Heart left ventricle (tissue), 16 donors: ENCODE measurements at places on chromosomes 2 and 18.

DNA sequence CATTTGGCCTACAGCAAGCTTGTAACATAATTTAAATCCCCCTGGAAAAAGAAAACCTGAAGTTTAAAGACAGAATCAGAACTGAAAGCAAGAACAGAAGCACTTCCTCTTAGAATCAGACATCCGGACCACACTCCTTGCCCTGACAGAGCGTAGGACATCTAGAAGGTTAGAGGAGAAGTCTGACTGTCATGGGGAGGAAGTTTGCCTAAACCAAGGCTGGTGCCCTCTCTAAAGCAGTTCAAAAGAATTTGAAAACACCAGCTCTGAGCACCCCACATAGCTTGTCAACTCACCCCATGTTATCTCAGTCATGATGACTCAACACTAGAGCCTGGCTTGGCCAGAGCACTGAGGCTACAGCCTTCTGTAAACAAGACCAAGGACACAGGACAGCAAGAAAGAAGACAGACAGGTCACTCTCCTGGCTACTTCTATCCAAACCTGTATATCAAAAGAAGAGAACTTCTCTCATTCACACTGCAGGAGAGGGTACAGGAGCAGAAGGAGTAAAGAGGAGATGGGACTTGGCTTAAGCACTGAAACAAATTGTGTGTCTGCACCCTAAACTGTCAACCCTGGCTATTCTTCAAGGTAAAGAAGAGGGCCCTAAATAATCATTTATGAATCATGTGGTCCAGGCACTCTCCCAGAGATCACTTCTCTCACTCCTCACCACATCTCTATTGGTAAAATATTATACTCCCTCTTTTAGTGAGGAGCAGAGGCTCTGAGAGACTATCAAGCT, 198.6 kb downstream of the MEMO1 start:
- no peak for DNase-seq

GRCh38 chr2:167686691-167687090, 560.7 kb downstream of the STK39 start:
- no peak for DNase-seq

DNA sequence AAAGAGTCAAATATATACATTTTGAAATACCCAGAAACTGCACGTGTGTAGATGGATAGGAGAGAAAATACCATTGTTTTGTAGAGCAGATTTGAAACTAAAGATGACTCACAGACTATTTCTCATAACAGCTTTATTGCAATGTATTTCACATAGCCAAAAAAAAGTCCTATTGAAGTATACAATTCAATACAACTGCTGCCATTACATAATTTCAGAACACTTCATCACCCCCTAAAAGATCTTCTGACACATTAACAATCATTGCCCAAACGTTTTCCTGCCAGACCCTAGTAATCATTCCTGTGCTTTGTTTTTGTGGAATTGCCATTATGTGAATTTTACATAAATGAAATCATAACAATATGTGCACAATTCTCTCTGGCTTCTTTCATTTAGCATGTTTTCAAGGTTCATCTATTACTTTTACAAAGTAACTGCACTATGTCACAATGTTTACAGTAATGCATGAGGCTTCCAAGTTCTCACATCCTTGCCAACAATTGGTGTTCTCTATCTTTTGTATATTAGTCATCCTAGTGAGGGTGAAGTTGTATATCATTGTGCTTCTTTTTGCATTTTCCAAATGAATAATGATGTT, 378.6 kb upstream of the CWC22 start:
- no peak for DNase-seq

DNA sequence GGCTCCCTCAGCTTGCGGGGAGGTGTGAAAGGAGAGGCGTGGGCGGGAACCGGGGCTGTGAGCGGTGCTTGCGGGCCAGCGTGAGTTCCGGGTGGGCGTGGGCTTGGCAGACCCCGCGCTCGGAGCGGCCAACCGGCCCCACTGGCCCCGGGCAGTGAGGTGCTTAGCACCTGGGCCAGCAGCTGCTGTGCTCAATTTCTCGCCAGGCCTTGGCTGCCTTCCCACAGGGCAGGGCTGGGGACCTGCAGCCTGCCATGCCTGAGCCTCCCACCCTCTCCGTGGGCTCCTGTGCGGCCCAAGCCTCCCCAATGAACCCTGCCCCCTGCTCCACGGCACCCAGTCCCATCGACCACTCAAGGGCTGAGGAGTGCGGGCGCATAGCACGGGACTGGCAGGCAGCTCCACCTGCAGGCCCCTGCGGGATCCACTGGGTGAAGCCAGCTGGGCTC, 48.2 kb downstream of the RNF138 start:
- no peak for DNase-seq

DNA sequence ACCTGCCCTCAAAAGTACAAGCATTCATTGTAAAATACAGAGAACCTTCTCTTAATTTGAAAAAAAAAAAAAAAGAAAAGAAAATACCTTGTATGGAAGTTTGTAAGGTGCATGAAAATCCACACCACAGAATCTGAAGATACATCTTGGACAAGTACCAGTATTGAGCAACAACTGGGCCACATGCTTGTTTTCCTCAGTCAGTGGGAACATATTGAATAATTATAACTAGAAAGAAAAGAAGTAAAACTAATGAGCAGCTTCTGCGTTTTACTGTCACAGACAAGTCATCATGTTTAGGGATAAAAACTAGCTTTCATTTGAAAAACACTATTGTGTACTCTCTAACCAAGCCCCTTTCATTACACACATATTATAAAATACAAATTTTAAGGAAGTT, 5.8 kb upstream of the PEX13 start:
- no peak for DNase-seq

DNA sequence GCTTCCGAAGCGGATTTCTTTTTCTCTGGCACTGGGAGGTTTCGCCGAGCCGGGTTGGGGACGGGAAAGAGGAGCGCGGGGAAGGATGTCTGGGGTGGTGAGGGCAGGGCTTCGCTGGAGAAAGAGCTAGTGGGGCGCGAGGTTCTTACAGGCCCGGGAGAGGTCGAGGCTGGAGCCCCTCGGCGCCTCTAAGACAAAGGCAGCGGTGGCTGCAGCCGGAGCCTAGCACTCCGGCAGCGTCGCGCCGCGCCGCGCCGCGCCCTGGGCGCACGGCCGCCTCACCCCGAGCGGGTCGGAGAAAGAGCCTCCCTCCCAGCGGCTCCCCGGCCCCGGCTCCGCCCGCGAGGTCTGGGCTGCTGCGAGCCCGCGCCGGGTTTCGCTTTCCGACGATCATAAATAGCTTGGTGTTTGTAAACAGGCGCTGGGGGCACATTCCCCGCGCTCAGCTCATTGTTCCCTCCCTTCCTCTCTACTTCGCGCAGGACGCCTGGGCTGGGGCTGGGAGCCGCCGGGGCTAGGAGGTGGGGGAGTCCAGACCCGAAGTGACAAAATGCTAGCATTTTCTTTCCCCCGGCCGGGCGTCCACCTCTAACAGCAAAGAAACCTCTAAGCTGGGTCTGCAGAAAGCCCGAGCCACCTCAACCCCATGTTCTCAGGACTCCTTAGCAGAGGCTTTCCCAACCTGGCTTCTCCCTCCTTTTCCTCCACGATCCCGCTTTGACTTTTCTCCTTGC, 813 bp upstream of the MEIS1 start:
- peak; percentile 54 for DNase-seq

DNA sequence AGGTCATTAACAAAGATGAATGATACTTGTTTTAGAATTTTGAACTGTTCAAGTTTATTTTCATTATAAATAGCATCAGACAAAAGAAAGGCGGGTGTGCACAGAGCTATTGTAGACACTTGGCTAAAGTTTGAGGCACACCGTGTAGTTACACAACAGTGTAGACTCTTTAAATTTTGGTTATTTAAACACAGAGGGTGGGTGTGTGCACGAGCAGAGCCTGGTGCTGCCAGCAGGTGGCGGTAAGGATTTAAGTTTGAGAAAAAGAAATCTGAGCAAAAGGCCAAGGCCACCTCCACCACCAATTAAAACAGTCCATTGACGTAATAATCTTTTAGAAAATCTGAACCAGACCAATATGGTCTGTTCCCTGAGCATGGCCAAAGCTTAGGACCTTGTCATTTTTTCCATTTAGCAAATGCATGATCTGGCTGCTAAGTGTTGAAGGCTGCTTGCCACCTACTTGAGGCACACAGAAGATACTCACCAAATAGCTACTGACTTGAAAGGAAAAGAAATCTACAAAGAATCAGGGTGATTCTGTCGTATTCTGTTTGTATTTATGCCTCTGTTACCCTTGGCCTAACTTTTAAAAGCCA, 14.3 kb downstream of the COPS7B start:
- DNase-seq = no peak

DNA sequence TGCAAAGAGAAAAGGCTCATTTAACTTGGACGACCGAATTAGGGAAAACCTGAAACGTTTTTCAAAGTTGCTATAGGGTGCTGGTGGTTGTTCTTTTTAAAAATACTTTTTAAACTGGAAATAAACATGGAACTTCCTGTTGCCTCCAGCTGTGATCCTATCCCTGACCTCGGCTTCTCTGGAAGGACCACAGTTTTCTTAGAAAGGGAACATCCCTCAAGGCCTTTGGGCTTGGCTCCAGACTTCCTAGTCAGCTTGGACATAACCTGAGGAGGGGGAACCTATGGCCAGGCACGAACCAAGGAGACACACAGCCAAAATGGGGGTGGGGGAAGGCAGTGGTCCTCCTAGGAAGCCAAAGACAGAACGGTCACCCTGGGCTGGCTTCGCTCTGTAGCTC, 57.7 kb downstream of the CENPO start:
- DNase-seq = peak; percentile 45

DNA sequence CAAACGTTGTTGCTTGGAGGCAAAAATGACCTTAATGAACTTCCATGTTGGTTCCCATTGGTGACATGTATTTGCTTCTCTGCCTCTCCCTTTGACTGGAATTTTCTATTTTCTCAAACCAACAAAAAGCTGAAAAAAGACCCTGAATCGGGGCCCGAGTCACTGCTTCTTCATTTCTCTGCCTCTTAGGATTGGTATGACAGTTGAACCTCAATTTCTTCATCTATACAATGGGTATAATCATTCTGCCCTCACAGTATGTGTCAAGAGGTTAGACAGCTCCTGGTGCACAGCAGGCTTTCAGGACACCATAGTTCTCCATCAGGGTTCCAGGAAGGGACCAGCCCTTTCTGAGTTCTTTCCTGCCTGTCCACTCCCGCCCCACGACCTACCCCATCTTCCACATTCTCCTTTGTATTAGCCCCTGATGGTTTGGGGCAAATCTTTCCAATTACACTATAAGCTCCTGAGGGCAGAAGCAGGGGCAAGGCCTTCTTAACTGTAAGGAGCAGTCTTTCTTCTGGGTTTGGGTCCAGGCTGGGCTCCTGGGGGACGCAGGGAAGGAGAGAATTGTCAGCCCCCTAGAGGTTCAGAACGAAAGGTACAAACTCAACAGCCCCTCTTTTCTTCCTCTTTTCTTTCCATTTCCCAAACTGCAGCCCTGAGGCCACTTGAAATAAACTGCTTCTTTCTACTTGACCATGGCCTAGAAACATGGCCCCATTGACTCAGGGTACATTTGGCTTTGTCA, 6.3 kb upstream of the PKDCC start:
- no peak for DNase-seq

DNA sequence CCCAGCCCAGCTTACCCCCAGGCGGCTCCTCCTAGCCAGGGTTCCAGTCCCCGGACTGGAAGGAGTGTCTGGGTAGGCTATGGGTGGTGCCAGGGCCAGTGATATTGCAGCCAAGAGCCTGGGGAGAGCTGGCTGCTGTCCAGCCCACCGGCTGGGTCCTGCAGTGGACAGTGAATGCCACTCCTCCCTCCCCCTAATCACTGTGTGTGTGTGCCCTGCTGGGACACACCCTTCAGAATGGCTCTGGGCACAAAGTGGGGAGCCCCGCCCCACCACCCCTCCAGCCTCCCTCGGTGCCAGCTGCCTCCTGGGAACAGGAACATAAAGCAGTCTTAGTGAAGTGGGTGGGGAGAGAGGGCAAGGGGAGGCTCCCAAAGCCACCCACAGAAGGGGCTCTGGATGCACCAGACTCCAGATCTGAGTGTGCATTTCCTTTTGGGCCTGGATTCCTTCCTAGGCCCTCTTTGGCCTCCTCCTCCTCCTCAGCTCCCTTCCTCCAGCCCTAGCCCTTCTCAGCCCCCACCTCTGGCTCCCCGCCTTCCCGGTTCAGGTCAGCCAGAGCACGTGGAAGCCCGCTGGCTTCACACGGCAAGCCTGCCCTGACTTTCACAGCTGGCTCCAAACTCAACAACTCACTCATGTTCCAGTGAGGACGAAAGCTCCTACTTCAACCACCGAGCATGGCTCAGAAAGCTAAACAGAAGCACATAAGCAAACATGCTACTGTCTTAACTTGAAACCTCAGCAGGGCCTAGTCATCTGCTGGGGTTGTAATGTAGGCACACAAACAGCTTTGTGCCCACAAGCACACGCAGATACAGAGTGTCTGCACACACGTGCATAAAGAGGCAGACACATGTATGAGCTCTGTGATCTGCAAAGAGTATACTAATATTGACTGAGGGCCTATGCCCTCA, 209.2 kb upstream of the SMAD2 start:
- peak; percentile 62 for DNase-seq

- DNase-seq = no peak
Observed at GRCh38 chr2:16311521-16312440, 353.9 kb downstream of the CYRIA start.

- no peak for DNase-seq
Observed at GRCh38 chr2:130884013-130884412, 47.3 kb downstream of the ARHGEF4 start.

DNA sequence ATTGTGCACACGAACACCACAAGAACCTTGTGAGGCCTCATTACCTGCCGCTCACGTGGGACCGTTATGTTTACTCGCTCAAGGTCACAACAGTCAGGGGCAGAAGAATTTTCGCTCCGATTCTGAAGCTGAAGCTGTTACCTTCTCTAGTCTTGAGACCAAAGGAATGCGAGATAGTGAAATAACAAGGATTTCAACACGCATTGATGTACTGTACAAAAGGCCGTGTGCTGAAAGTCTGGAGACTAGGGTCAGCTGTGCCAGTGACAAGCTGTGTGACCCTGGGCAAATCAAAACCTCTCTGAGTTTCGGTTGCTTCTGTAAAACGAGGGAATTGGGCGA, 583 bp downstream of the NEMP2 start:
- no peak for DNase-seq

- no peak for DNase-seq
Observed at GRCh38 chr2:122340246-122340645, 584.8 kb downstream of the TSN start.

GRCh38 chr2:216142540-216142939, 33.4 kb downstream of the XRCC5 start:
- no peak for DNase-seq

- DNase-seq = no peak
Observed at GRCh38 chr18:42561521-42561920, 554.0 kb downstream of the RIT2 start.

- DNase-seq = no peak
Observed at GRCh38 chr2:220259662-220260061, 632.2 kb downstream of the SLC4A3 start.
